ENCODE measurements at places on chromosomes 7 and 10.

DNA sequence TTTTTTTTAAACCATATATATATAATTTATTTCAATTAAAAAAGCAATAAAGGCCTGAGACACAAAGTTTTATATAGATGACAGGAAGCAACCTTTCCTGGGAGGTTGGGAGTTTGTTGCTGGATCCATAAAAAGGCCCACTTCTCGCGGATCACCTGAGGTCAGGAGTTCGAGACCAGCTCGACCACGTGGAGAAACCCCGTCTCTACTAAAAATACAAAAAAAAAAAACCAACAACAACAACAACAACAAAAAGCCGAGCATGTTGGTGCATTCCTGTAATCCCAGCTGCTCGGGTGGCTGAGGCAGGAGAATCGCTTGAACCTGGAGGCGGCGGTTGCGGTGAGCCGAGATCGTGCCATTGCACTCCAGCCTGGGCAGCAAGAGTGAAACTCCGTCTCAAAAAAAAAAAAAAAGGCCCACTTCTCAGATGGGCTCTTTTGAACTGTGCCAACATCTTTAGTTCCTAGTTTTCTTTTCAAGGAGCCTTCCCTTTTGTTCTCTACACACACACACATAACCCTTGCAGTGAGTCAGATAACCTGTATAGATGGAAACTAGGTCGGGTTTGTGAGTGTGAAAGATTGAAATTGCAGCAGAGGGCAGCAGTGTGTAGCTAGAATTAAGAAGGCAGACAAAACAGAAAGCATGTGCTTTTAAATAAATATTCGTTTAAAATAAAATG is 1.2 kb upstream of the SMNDC1 start:
- no peak for DNase-seq

DNA sequence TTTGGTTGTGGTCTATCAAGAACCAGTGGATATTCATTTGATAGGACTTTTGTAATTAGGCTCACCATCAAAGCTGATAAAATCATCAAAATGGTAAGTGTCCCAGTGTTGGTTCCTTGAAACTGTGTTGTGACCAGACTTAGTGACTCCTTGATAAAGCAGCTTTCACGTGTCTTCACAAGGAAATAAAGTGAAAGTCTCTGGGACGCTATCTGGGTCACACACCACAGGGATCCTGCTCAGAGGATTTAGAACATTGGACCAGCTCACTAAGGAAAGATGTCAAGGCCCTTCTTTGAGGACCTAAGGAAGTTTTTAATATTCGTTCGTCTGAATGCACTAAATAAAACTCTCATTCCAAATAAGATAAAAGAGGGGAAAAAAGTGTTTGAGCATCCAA is 193.1 kb downstream of the RNLS start:
- DNase-seq: no peak

GRCh38 chr10:124341768-124342135 is 77.0 kb downstream of the OAT start:
- DNase-seq: no peak

DNA sequence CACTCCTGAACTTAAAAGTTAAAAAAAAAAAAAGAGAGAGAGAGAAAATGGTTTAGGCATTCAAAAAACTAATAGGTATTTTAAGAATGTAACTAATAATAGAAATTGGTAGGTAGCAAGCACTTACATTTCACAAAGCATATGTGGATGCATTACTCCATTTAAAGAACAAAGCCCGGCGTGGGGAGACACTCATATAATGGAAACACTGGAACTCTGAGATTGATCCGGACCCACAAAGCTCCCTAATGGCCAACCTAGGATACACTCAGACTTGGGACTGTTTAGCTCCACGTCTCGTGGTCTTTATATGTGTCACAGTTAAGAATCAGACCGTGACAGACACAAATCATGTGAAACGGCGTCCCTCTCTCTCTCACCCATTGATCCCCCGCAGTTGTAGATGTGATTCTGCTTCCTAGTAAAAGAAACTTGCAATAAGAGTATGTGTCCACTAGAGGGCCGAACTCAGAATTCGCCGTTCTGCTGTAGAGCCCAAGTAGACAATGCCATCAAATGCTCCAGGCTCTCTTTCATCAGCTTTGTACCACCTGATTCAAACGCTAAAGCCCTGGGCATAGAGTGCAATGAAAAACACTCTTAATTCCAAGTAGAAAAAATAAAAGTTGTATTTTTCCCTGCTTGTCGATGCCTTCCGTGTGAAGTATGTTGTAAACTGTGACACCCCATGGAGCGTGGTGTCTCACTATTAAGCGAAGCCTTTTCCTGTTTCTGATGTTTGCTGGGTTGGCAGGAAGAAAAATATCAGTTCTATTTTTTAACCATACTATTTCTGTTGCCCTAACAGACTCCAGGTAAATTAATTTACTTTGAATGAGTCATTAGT is 429.0 kb upstream of the MTPN start:
- peak; percentile 62 for DNase-seq

Data from ecto neural progenitor cell (in vitro differentiated cells).